ENCODE measurements at places on chromosomes 4 and X. TPM values are rescaled to one million over a fixed set of nuclear protein-coding genes. Genes with fewer than 3 reads are reported as not detected.

Gene INTS6L
- polyA plus RNA-seq: 15.0 TPM

GRCh38 chr4:18957716-18958115 lies 936.2 kb upstream of the LCORL start:
- DNase-seq: no peak

Gene BMPR1B
- polyA plus RNA-seq: 7.5 TPM

DNA sequence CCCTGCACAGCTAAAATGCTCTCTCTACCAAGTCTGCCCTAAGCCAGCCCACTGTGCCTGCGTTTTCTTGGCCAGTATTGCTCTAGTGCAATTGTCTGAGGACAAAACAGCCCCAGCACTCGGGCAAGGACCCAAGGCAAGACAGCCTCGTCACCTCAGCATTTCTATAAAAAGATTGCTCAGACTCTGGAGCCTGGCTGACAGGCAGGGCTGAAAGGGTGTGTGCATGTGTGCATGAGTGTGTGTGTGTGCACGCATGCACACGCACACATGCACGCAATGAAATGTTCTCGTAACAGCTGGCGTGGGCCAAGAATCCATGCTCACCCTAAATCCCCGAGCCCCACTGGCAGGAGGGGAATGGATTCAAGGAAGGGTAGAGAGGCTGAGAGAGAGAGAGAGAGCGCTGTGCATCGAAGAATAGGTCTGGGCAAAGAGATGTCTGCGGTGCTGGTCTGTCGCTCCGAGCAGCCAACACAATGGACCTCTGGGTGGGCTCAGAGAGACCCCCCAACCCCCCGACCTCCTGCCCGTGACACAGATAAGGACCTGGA lies 579.2 kb downstream of the BCOR start:
- DNase-seq: no peak

Gene DTHD1
- 5.8 TPM for polyA plus RNA-seq

DNA sequence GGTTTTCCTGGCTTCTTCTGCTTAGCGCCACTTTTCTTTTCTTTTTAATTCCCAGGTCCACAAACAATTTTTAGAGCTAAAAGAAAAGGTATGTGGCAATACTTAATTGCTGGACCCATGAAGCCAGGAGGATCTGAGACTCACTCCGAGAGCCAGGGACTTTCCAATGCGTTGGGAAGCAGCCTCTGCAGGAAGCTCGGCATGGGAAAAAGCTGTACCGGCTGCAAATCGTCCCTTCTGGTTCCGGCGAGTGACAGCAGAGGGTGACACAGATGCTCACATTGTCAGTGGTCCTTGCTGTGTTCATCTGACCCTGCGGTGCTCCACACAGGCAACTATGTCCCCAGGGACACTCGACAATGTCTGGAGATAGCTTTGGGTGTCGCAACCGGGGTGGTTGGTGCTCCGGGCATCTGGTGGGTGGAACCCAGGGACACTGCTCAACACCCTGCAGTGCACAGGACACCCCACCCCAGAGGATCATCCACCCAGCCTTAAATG lies 164.0 kb downstream of the PRKX start:
- no peak for DNase-seq

- DNase-seq: no peak
These were observed 618.2 kb upstream of the PCDH10 start for GRCh38 chr4:132530861-132531260.

Gene ARHGAP36
- polyA plus RNA-seq: 1.2 TPM

GRCh38 chr4:39083164-39083563 lies 21.1 kb downstream of the KLHL5 start:
- DNase-seq: no peak

Gene SLC26A1
- polyA plus RNA-seq: 0.51 TPM

- DNase-seq: peak; percentile 67
These were observed 54.2 kb downstream of the SUPT20HL2 start for GRCh38 chrX:24259544-24260240.

GRCh38 chr4:1711571-1712215 lies 426 bp downstream of the SLBP start:
- DNase-seq: peak; percentile 76

Gene CXCL11
- 2.0 TPM for polyA plus RNA-seq

Gene PARM1
- 29.0 TPM for polyA plus RNA-seq

DNA sequence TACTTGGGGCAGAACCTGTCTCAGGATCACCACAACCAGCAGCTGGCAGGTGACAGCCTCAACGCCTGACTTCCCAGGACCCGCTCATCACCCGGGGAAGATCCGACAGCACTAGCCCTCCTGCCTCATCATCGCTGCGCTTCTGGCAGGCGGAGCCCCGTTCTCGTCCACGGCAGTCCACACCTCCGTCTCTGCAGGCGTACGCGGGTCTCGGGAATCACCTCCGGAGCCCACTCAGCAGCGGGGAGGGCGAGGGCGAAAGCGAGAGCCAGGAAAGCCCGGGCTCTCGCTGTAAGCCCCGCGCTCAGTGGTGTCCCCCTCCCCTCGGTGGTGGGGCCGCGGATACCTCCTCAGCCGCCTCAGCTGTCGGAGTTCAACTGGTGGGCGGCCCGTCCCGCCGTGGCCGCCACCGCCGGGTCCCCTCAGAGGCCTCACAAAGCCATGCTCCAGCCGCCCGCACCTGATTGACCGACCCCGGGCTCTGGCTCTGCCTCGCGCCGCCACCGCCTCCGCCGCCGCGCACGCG lies 518 bp upstream of the CNKSR2 start:
- DNase-seq: peak; percentile 13

DNA sequence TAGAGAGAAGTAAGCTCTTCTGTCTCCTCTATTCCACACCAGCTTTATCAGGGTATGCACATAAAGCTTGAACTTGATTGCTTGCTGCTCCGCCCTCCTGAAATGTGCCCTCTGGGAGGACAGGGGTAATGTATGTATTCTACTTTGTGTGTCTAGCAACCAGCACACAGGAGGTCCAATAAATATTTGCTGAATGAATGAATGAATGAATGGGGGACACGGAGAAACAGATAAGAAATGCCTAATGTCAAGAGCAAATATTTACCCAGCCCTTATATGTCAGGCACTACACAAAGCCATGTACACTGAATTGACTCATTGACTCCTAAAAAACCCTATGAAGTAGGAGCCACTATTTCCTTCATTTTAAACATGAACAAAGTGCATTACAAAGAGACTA lies 2.3 kb upstream of the MSL3 start:
- DNase-seq: no peak

GRCh38 chrX:152079768-152080167 lies 58.6 kb downstream of the MAGEA10 start:
- DNase-seq: no peak

Gene NUDT10
- polyA plus RNA-seq: 61.8 TPM

GRCh38 chr4:24810871-24811631 lies 15.7 kb downstream of the SOD3 start:
- no peak for DNase-seq

Gene ACOX3
- 8.6 TPM for polyA plus RNA-seq

- DNase-seq: peak; percentile 15
These were observed 40.1 kb downstream of the SLC16A2 start for GRCh38 chrX:74461384-74461783.

DNA sequence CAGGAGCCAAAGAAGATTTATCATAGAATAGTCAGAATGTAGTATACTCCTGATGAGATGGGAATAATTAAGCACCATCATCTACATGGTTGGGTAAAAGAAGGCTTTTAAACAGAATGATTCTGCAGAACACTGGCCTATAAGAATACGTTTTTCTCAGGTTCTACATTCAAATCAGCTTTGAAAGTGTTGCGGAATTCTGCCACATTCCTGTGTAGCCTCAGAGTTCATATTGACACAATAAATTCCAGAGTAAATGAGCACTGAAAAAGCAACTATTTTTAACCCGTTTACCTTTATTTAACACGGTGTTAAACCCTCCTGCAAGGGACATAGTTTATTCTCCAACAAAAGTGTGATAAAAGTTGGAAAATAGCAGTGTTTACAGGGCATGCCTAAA lies 950.2 kb upstream of the SLIT2 start:
- no peak for DNase-seq

DNA sequence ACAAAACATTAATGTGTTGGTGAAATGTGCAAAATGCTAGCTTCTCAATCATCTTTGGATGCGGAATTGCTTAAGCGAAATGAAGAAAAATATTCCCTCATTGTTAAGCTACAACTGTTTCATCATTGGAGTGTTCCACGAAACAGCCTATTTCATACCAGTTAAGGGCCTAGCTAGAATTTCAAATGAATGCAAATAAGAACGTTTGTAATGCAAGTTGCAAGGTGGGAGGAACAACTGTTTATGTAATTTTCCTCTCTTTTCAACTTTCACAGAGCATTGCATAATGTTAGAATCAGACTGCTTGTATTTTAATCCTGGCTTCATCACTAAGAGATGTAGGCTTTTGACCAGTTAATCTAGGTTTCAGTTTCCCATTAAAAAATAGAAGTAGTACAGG lies 480.1 kb downstream of the IL1RAPL1 start:
- no peak for DNase-seq

- DNase-seq: no peak
These were observed 44.9 kb downstream of the SPATA18 start for GRCh38 chr4:52096048-52096447.

GRCh38 chrX:155086961-155087735 lies 15.8 kb downstream of the BRCC3 start:
- DNase-seq: no peak

- no peak for DNase-seq
These were observed 378.3 kb downstream of the PPP1R2C start for GRCh38 chrX:42399632-42400024.

DNA sequence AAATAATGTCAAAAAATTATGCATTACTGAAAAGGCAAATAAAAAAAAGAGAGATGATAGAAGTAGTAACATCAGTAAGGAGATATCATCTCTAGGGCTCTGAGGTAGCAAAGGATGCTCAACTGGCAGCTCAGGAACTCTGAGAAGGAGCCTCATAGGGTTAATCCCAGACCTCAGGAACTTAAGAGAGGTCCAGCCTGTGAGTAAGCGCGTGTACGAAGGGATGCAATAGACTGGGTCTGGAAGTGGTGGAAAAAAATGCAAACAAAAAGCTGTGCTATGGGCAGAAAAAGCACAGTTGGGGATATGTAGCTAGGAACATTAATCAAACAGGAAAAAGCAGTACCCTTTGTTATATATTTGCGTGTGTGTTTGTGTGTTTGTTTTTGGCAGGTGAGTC lies 282.0 kb downstream of the GALNTL6 start:
- no peak for DNase-seq

DNA sequence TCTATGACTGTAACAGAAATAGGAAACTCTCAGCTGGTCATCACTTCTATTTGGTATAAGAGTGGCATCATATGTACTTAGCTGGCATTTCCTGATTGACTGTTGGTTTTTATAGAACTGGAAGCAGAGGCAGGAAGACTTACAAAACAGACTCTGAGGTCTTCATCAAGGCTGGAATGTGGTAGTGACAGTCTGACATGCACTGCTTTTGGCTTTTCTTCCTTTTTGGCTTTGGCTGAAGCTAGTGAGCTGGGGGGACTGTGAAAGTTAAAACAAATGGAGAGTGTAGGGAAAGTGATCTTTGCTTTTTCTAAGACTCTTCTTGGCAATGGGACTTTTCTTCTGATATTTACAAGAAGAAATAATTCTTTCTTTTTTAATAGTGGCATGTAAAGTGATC lies 121.1 kb upstream of the SLC4A4 start:
- DNase-seq: no peak

- DNase-seq: no peak
These were observed 38.8 kb upstream of the MAD2L1 start for GRCh38 chr4:120105472-120105871.

- no peak for DNase-seq
These were observed 25.5 kb downstream of the MAGEA4 start for GRCh38 chrX:151938172-151938571.

- DNase-seq: no peak
These were observed 178.2 kb downstream of the RTL9 start for GRCh38 chrX:110536816-110537215.

- no peak for DNase-seq
These were observed 708.4 kb upstream of the FRG1 start for GRCh38 chr4:189232274-189232673.

GRCh38 chrX:149630681-149631233 lies 835 bp downstream of the TMEM185A start:
- DNase-seq: peak; percentile 29

DNA sequence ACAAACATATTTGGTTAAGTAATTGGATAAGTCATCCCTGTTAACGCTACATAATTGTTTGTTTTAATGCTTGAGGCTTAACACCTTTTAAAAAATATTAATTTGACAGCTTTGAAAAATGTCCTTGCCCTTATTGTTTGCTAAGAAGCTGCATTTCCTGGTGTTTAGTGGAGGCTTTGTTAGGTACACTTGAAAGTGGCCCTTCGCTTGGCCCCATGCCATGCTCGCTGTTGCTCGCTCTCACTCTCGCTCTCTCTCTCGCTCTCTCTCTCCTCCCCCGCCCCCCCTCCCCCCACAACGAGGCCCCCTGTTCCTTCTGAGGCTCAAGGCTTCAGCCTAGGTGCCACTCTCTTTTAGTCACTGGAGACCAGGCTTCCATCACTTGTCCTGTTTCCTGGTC lies 139.6 kb downstream of the DCLK2 start:
- DNase-seq: no peak

DNA sequence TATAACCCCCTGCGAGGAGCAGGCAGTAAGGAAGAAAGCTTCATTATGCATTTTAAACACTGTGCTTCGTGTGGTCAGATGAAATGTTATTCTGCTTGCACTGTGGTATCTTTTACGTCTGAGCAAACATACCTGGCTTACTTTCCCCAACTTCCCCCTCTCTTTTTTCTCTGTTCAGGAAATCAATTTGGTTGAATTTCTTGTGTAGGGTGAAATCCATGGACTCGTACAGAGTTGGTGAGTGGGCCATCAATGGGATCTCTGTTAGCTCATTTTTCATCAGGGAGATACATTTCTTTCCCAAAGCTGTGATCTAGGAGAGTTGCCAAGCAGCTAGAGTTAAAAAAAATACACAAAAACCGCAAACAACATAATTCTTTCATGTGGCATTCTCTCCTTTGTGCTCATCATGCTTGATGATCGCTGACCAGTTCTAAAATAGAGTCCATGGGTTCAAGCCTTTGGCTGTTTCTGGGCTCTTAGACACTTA lies 98.5 kb downstream of the FRAS1 start:
- DNase-seq: no peak

Gene C4orf36
- polyA plus RNA-seq: 26.4 TPM

Gene LINC00632
- 0.87 TPM for polyA plus RNA-seq

Gene USP27X
- 3.6 TPM for polyA plus RNA-seq

Gene TMSB15B
- polyA plus RNA-seq: 4.0 TPM

DNA sequence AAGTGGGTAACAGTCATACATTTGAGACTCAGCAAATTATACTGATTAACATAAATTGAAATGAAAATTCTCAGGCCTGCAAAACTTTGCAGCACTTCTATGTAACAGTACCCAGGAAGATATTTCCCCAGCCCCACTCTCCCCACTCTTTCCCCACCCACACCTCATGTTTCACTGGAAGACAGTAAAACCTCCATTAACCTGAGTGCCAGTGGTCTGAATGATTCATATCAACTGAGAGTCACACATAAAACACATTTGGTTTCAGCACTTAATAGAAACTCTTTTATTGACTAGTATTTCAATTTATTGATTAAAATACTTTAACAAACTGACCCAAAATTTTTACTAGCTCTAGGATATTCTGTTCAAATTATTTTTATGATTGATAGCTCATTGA lies 6.9 kb downstream of the CXCL6 start:
- DNase-seq: no peak

GRCh38 chr4:98976716-98977115 lies 18.8 kb upstream of the METAP1 start:
- no peak for DNase-seq

- DNase-seq: no peak
These were observed 32.2 kb downstream of the IL21 start for GRCh38 chr4:122588453-122589238.
